ENCODE measurements at places on chromosomes 2 and 18.

DNA sequence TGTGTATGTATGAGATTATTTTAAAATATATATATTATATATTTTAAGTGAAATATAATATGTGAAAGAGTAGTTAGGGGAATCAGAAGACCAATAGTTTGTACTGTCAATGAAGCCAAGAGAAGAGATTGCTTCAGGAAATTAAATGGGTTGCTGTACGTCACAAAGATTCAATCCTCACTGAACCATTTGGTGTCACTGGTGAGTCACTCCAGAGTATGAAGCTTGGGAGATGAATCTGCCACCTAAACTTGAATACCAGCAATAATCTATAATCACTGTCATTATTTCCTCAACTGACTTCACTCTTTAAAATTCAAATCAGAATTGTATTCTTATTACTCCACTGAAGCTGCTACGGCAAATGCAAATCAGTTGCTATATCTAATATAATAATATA is 41.9 kb upstream of the SCN9A start:
- peak; percentile 8 for DNase-seq

DNA sequence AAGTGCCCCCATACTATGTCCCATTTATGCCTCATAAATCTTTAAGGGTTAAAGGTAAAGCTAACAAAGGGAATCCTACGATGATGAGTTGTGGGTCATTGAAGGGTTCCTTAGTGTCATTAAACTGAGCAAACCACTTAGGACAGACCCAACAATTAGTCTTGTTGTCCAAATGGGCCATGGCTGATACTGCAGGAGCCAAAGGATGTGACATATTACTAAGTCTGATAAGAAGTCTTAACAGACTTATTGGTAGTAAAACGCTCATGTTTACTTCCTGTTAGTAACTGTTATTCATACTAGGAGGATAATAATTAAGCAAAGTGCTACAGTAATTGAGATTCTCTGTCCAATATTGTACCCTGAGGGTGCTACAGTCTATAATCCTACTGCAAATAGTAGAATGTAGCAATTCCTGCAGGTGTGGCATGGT is 96.8 kb downstream of the PTPN4 start:
- DNase-seq = no peak

GRCh38 chr2:19762959-19763605 is 138.7 kb downstream of the TTC32 start:
- no peak for DNase-seq

DNA sequence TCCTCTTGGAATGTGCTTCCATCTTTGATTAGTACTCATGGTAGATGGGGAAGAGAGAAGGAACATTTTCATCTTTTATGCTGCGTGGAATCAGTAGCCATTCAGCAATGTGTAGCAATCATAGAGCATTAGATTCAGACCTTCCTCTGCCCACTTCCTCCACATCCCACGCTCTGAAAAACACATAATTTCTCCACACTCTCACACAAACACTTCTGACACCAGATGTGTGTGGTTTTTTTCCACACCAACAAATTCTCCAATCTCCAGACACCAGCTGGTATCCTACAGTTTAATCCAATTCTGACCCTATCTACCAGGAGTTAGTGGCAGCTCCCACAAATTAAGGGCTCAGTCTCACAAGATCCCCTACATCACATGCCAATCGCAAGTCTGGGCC is 103.3 kb downstream of the AOX1 start:
- DNase-seq = no peak

GRCh38 chr2:146844226-146844990 is 1000.4 kb upstream of the ACVR2A start:
- no peak for DNase-seq

DNA sequence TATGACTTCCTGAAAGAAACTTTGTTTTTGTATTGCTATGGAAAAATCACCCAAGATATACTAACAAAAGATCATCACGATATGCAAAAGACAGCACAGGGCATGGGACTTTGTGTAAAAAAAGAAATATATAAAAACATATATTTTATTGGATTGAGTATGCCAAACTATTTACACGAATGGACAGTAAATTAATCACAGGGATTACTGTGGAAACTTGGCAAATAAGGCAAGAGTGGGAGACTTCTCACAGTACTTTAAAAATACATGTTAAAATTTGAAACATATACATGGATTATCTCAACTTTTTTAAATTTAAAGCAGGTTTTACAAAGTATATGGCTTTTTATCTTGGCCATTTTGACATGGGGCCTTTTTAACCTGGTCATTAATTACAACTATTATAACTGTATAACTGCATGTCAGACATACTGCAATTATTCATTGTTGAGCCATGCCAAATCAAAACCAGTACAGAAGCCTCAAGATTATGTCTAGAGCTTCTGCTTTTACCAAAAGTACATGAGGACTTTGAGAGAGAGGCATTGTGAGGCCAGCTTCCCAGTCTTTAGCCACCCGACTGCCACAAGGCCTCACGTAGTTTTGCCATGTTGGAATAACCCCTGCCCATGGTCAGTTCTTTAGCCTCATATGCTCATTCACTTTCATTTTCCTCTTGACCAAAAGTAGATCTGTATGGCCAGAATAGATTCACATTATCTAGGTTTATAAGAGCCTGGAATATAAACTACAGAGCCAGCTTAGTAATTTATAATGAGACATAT is 419.8 kb downstream of the SETBP1 start:
- DNase-seq = no peak

DNA sequence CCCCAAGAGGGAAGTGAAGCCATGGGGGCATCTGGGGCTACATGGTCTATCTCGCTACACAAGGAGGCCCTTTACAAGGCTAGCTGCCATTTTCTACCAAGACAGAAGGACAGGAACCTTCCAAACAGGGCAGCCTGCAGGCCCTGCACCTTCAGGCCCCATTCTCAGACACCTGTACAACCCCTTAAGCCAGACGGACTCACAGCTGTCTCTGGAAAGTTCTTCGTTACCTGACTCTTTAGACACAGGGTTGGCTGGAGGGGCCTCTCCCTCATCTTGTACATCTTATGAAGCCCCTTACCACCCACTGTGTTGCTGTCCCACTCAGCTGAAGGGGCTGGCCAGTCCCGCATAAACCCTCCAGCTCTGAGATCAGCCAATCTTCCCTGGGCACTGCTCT is 17.2 kb downstream of the TMEM127 start:
- no peak for DNase-seq

Data from globus pallidus (tissue), 1 donor.